Tracheal epithelial cell (primary cell): ENCODE measurements at places on chromosomes 13 and 19. TPM values are rescaled to one million over a fixed set of nuclear protein-coding genes. Genes with fewer than 3 reads are reported as not detected.

TINCR gene
- total RNA-seq, result 3.2 and 14.9 TPM in 2 replicates

ZNF541 gene
- total RNA-seq, result not detected in 2 replicates

DACT3 gene
- not detected in 2 replicates for total RNA-seq

GADD45B gene
- 12.8 and 29.6 TPM in 2 replicates for total RNA-seq

CDC42EP5 gene
- total RNA-seq, result 24.9 and 84.8 TPM in 2 replicates
